ENCODE measurements at places on chromosomes 12 and 14.

DNA sequence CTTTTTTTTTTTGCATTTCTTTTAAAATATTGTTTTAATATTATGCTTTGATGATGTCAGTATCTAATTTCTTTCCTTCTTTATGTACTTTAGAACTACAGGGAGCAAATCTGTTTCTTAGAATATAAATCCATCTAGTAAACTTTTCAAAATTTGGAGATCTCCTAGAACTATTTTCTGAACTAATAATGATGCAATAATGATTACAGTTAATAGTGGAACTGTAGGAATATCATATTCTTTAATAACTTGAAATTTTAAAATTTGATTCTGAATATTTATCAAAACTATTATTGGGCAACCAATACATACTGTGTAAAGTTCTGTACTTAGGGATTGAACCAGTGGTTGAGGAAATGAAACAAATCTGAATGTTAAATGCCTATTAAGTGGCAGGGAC is 23.1 kb upstream of the PMCH start:
- no peak for DNase-seq

DNA sequence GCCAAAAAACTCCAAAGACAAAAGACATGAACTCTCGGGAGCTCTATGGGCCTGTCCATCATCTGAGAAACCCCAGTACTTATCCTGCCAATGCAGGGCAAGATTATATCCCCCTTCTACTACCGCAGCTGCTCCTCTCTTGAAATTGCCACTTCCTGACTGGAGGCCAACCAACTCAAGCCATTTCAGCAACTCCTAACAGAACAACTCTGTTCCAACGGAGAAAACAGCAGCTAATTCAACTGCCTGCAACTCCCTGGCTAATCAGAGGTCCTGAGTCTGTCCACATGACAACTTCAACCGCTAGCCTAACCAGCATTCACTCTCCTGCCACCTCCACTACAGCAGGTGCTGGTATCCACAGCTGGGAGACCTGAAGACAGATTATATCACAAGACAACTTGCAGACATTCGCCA is 24.1 kb downstream of the CEP83 start:
- DNase-seq = no peak

DNA sequence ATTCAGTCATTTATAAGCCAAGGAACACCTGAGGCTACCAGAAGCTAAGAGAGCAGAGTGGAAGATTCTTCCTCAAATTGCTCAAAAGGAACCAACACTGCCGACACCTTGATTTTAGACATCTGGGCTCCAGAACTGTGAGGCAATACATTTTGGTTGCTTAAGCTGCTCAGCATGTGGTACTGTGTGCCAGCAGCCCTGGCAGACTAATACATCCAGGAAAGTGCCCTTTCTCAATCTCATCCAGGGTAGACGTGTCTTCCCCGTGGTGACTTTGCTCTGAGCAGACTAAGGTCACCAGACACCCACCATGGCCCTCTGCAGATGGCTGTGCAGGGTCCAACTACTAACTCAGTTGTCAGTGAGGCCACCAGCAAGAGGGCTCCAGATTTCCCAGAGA is 122.8 kb downstream of the VRK1 start:
- no peak for DNase-seq

DNA sequence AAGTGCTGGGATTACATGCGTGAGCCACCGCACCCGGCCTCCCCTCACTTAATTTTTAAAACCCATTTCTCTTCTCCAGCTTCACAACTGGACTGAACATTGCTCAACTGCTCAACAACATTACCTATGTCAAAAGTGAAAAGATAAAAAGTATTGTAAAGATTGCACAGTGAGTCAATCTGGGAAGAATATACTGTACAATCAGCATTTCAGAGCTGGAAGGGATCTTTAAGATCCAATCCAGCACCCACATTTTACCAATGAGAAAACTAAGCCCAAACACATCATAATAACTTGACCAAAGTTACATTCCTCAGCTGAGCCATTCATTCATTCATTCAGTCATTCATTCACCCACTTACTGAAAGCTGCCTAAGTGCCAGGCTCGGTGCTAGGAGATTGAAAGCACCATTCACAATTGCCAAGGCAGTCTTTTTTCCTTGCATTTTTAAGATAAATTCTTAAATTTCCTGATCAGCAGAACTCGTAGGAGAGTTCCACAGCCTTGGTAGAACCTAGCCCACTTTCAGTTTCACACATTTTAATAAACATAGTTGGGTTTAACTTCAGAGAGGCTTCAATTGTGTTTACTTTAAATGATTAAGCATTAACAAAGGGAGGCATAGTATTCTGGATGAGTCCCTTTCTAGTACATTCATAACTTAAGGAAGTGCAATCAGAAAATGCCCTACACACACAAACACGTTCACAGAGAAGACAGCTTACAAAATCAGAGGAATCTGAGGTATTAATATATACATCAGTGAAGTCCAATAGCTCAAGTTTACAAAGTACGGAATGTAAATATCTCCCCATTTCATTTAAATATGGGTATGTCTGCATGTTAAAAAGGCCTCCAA is 3.0 kb downstream of the GALNT4 start:
- no peak for DNase-seq

- DNase-seq = no peak
Measured at GRCh38 chr12:107091381-107091780, 2.0 kb downstream of the CRY1 start.

DNA sequence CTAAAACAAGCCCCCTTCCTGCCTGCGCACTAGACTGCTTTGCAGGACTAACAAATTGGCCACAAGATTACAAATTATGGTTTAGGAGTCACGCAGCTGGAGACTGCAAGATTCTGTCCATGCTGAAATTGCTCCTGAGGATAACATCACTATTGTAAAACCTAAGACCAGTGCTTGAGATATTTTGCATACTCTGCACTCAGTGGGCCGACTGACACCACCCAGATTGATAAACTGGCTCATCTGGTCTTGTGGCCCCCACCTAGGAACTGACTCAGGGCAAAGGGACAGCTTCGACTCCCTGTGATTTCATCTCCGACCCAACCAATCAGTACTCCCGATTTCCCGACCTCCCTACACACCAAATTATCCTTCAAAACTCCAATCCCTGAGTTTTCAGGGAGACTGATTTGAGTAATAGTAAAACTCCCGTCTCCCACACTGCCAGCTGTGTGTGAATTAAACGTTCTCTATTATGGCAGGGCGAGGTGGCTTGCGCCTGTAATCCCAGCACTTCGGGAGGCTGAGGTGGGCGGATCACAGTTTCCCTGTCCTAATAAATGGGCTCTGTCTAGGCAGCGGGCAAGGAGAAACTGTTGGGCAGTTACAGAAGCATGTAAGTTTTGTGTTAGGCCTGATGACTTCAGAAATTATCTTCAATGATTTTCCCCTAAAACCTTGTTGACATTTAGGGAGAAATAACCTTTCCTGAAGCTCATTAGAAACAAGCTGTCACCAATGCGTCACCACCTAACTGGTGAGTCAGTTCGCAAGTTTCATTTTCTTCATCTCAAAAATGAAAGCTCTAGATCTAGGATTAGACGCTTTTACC is 5.3 kb upstream of the UBC start:
- DNase-seq = no peak

DNA sequence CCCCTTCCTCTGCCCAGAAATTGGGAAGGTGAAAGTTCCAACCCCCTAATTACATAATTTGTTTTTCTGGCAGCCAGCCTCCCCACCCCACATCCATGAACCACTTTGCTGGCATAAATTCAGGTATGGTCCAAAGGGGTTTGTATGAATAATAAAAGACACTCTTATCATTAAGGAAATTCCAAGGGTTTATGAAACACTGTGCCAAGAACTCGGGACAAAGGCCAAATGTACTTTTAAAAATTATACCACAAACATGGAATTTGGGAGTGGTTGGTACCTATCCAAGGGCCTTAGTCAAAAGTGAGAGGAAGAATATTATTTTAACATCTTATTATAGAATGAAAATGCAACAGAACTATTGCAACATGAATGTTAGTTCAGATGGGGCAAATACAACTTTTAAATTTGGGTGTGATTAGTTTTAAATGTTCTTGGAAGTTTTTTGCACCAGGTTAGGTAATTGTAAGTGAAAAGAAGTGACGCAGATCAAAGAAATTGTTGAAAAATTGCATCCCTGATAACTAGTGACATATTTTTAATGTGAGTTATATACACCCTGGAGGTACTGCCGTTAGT is 217.8 kb downstream of the TMEM117 start:
- no peak for DNase-seq

DNA sequence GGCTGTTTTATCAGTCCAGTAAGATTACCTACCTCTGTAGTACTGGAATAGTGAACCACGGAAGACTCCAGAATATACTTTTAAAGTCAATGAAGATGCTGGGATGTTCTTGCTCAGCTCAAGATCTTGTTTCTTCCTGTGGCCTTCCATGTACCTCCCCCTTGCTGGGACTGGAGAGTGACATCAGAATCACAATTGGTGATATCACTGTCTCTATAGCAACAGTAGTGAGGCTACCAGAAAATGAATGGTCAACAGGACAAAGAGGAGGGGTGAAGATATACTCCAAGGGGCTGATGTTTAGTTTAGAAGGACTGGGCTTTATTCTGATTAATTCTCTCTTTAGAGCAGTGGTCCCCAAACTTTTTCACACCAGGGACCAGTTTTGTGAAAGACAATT is 3.8 kb downstream of the AKAP3 start:
- no peak for DNase-seq

GRCh38 chr14:104403421-104404220 is 175.9 kb upstream of the C14orf180 start:
- no peak for DNase-seq

DNA sequence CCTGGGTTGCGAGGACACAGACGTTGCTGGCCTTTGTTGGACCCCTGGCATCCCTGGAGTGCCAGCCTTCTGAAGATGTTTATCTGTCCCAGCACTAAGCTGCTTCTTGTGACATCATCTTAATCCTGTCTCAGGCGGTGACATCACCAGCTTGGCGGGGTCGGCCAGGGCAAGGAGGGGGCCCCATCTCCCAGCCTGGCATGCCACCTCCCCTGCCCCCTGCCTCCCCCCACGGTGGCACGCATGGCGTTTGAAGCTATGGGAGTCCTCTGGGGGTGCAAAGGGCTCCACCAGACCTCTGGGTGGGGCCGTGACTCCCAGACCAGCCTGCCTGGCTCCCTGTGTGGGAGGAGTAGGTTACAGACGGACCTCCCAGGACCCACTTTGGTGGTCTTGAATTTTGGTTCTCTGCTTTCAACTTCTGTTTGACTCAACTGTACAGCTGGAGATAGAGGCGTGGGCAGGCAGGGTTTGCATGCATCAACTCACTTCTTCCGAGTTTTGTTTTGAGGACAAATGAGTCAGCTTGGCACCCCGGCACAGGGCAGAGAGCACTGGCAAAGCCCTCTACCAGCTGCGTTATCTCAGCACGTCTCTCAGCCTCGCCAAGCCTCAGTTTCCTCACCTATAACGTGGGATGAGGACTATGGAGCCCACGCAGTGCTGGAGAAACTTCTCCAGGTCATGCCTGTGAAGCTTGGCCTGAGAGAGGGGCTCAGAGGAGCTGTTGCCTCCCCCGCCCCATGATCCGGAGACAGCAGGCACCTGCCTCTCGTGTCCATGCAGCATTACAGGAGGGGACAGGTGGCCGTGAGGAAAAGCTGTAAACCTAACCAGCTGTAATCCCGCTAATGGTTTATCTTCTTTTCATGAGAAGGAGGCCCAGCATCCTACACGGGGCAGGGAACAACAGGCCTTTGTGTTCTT is 38.8 kb upstream of the EML1 start:
- no peak for DNase-seq

- no peak for DNase-seq
Measured at GRCh38 chr14:62015945-62016344, 253.7 kb downstream of the SNAPC1 start.

DNA sequence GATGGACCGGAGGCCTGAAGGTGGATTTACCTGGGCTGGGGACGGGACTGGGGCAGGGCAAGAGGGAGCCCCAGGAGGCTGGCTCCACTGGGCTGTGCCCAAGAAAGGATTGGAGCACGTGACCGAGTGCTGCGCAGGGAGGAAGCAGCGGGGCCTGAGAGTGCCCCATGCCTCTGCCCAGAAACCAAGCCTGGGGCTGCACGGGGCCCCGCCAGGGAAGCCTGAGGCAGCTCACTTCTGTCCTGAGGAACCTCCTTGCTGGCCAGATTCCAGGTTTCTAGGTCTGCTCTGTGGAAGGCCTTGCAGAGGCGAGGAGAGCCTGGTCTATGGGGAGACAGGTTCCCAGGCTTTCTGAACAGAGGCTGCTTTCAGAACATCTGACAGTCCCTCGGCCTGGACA is 10.4 kb downstream of the NGB start:
- no peak for DNase-seq

DNA sequence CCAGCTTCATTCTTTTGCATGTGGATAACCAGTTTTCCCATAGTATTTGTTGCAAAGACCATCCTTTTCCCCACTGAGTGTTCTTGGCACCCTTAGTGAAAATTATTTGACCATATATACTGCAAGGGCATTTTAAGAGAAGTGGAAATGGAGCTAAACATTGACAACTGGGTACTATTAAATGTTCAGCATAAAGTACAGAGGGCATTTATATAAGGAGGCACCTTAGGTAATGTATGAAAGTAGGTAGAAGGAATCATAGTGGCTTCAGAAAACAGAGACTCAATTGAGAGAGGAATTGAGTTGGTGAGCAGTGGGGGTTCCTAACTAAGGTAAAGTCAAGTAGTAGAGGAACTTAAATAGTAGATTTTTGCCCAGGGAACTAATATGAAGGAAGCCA is 34.5 kb upstream of the SMCO2 start:
- no peak for DNase-seq

GRCh38 chr14:35234012-35234805 is 58.0 kb upstream of the PSMA6 start:
- no peak for DNase-seq

- no peak for DNase-seq
Measured at GRCh38 chr14:67579040-67579439, 21.0 kb downstream of the PIGH start.

- DNase-seq = no peak
Measured at GRCh38 chr12:106214571-106214970, 33.2 kb downstream of the CKAP4 start.

- no peak for DNase-seq
Measured at GRCh38 chr12:17060260-17060659, 454.3 kb upstream of the LMO3 start.

- DNase-seq = no peak
Measured at GRCh38 chr14:55386037-55386808, 25.4 kb downstream of the ATG14 start.

GRCh38 chr14:75123991-75124390 is 2.9 kb downstream of the NEK9 start:
- no peak for DNase-seq

- no peak for DNase-seq
Measured at GRCh38 chr14:23365036-23365731, at the start of gene EFS. Gene EFS, minus strand, starts transcription at chr14:23365172. Its CDS starts 147 bp downstream, at chr14:23365025.

GRCh38 chr12:24853094-24853493 is 95.8 kb downstream of the BCAT1 start:
- no peak for DNase-seq

- no peak for DNase-seq
Measured at GRCh38 chr14:87483271-87484260, 509.4 kb downstream of the GALC start.

GRCh38 chr12:1197264-1198018 is 206.4 kb downstream of the ERC1 start:
- DNase-seq = no peak

GRCh38 chr12:47218191-47218654 is 138.5 kb upstream of the AMIGO2 start:
- peak; percentile 32 for DNase-seq
